ENCODE measurements at places on chromosomes 13 and 19.

DNA sequence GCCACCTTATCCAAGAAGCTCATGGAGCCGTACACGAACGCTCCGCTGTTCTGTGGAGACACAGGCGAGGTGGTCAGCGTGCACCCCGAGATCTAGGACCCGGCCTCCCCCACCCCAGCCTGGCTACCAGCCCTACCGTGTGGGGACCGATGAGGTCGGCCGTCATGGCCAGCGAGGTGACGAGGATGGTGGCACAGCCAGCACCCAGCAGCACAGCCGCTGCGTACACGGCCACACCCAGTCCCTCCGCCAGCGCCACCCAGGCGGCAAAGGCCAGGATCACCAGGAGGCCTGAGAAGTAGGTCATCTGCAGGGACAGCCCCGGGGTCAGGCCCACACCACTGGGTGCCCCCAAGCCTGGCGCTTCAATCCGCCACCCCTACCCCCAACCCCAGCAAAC lies 7.1 kb downstream of the TEKTIP1 start:
- DNase-seq = no peak

DNA sequence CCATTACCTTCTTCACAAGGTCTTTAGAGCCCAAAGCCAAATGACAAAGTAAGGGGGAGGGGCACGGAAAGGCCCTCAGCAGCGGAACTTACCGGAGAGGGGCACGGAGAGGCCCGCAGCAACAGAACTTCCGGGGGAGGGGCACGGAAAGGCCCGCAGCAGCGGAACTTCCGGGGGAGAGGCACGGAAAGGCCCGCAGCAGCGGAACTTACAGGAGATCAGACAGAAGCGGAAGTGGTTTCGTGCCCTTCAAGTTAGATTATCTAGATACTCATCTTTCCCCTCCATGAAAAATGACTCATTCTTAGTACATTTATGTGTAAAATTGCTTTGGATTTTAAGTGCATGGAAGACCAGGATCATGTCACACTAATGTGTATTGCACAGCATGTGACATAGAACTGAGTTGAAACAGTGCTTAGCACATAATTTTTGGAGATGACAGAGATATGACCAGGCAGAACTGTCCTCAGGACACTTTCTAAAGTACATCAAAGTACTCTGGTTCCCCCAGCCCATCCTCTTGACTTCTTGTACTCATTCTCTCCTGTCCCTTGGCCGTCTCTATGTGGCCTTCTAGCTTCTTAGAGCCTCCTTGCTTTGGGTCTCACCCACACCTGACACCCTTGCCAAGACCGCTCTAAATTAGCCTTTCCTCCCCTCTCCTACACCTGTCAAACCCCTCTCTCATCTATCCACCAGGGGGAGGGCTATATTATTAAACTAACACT lies 25.7 kb upstream of the TPTE2 start:
- no peak for DNase-seq

DNA sequence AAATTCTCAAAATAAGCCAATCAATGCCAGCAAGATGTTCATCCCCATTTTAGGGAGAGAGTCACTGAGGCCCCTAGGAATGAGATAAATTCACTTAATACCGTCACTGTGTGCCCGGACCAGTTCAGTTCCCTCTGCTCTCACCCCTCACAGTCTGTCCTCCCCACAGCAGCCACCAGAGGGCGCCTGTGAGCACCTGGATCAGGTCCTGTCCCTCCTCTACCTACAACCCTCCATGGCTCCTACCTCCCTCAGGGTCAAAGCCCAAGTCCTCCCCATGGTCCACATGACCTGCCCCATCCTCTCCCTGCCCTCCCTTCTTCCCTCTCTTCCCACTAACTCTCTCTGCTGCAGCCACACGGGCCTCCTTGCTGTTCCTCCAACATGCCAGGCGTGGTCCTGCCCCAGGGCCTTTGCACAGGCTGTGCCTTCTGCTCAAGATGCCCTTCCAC lies 42.0 kb upstream of the NFIC start:
- peak; percentile 62 for DNase-seq

GRCh38 chr13:35936246-35936978 lies 194.8 kb downstream of the DCLK1 start:
- no peak for DNase-seq

DNA sequence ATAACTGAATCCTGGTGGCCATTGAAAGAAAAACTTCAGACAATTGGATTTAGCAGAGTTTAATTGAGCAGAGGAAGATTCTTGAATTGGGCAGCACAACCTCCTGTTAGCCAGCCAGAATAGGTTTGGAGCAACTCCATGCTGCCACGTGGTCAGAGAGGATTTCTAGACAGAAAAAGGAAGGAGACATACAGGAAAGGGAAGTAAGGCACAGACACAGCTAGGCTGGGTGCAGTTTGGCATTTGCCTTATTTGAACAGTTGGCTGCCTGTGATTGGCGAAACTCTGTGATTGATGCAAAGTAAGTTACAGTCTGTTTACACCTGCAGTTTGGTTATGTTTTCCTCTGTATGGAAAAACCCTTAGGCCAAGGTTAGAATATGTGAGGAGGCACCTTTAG lies 85.8 kb upstream of the SPATA13 start:
- no peak for DNase-seq

GRCh38 chr13:71214821-71215220 lies 652.2 kb downstream of the DACH1 start:
- no peak for DNase-seq

DNA sequence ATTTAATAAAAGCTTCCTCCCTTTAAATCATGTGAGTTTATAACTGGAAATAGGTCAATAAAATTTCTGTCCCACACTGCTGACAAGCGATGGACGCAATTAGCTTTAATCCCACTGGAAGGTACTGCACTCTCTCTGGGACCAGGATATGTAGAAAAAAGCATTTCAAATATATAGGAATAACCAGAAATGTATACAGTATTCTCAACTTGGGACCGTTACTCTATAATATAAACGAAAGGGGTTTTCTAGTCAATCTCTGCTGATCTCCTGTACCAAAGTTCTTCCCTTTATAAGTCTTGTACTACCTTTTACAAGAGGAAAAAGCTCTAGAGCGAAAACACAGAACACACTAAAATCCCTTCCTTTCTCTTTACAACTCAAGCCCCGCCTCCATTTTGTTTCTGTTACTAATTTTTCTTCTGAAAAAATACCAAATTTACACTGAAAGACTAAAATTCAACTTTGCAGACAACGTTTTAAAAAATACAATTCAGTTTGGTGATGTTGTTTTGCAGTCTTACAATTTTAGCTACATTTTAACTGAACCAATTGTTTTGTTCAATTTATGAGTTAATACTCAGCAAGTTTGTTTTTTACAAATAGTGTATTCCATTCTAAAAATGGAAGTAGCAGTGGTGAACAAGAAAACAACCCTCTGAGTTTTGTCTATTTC lies 1.7 kb upstream of the USPL1 start:
- DNase-seq = peak; percentile 61

DNA sequence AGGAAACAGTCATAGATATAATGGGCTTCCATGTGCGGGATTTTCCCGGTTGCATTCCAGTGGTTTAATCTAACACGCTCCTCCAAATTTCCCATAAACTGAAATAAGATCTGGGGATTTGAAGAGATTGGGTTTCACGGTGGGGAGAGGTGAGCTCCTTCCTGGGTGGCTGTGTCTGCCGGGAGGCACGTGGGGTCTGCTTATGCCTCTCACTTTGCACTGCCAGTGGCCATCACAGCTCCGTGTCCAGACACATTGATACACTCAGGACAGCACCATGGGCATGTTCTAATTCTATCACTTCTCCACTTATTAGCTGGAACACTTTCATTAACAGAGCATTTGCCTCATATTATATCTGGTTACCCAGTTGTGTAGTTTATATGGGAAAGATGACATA lies 73.4 kb downstream of the SOX1 start:
- no peak for DNase-seq

GRCh38 chr19:1276628-1277022 lies 1.3 kb downstream of the FAM174C start:
- no peak for DNase-seq

DNA sequence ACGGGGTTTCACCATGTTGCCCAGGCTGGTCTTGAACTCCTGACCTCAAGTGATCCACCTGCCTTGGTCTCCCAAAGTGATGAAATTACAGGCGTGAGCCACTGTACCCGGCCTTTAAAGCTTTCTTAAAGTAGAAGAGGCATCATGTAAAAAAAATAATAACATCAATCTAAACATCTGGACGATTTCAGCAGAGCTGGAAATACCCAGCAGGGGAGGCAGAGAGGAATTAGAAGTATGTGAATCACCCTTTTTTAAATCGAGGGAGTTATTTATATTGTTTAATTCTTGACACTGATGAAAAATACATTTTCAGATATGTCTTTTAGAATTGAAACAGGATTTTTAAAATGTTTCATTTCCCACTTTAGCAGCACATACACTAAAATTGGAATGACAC lies 37.4 kb upstream of the MTIF3 start:
- DNase-seq = no peak

GRCh38 chr13:31009166-31009565 lies 76.7 kb downstream of the TEX26 start:
- DNase-seq = no peak

- no peak for DNase-seq
Measured at GRCh38 chr13:50587645-50588373, 255.7 kb downstream of the DLEU7 start.

GRCh38 chr13:42047561-42048341 lies 697 bp upstream of the DGKH start:
- DNase-seq = no peak

DNA sequence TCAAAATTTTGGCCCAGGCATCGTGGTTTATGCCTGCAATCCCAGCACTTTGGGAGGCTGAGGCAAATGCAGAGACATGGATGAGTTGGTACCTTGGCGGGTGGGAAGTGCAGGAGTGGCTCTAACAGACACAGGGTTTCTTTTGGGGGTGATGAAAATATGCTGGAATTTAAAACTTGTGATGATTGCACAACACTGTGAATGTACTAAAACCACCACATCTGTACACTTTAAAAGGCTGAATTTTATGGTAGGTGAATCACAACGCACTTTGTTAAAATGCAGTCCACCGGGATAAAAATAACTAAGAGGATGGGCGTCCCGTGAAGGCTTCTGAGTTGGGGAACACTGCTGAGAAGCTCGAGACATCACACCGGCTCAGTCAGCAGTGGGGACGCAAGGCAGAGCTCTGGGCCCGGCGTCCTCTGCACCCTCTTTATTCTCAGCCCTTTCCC lies 47.1 kb downstream of the MLLT1 start:
- DNase-seq = no peak

DNA sequence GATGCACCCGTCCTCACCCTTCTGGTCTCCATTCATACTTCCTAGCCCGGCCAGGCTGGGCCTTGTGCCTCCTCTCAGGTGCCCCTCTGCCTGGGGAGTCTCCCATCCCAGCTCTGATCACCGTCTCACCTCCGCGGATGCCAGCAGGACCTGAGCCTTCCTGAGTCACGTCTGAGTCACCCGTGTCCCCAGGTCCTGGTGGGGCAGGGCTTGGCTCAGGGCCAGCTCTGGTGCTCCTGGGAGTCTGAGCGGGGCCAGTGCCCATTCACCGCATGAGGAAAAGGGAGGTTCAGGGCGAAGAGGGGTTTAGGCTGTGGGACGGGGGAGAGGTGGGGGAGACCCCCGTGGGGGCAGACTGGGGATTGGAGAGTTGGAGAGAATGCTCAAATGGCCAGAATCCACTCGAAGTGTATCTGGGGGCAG lies 593 bp downstream of the ATP8B3 start:
- peak; percentile 85 for DNase-seq

DNA sequence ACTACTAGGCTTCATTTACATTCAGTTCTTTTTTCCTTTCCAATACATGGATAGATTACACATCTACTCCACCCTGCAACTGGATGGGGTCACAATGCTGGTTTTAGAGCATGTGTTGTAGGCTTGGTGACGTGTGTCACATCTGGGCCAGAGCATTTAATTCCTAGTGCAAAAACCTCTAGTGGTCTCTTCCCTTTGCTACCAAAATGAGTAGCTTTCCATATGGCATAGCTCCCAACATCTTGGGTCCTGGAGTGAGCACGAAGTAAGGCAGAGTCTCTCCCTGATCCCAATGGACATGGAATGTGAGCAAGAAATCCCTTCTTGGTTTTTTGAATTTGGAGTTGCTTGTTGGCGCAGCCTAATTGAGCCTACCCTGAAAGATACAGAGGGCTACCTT lies 51.7 kb downstream of the TNFSF11 start:
- no peak for DNase-seq

DNA sequence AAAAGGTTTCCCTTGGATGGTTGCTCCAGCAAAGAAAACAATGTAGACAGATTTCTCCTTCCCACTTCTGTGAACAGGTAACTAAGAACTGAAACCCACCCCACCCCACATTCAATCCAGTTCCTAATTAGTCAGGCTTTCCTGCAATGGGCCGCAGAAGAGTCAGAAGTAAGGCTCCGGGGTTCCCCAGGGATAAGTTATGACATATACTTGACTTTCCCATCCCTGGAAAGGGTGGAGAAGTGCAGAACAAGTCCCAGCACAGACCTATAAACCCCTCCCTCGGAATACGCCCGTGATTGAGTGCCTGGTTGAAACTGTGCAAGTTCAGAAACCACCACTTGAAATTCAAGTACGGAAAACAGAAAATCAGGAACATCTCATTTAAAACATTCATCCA lies 24.9 kb downstream of the RCBTB2 start:
- DNase-seq = no peak

DNA sequence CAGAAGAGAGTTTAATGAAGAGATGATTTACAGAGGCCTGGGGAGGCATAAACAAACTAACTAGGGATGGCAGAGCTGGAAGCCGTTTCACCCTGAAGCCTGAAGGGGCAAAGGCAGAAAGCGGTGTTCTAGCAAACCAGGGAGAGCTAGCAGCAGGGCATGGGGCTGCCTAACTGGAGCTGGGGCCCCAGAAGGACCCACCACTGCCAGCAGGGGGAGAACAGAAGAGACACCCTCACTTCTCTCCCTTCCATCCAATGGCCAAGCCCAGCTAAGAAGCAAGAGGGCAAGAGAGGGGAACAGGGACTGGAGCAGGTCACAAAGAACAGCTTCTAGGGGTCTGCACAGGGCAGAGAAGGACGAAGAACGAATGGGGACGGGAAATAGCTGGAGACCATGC lies 195.5 kb downstream of the KATNAL1 start:
- no peak for DNase-seq

DNA sequence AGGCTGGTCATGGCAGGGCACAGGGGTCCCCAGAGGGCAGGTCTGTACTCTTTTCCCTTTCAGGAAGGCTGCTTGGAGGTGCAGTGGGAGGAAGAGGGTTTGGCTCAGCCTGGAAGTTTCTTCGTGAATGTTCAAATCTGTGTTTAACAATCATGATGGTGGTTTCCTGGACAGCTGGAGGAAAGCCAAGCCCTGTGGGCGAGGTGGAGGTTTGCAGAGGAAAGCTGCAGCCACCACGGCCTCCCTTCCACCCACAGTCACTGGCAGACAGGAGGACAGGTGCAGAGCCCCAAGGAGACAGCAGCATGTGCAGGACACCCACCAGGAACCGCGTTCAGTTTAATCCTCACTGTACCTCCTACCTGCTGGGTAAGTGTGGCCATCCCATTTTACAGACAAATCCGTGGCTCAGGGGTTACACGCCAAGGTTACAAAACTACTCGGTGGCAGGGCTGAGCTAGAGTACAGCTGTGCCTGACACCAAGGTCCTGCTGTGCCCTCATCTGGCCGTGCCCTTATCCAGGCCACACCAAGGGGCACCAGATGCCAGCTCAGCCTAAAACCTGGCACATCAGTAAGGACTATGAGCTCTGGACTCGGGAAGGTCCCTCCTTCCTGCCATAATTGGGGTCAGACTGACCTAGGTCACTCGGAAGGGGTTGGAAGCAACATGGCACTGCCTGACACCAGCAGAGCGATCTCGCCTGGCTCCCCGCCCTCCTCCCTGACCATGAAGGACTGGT lies 34.1 kb downstream of the SUGP2 start:
- no peak for DNase-seq
